ENCODE measurements at places on chromosomes 11 and 22.

GRCh38 chr22:43448048-43448447, 36.2 kb downstream of the MPPED1 start:
- DNase-seq, result peak; percentile 38

GRCh38 chr11:65204143-65204542, 22.4 kb downstream of the CAPN1 start:
- no peak for DNase-seq

DNA sequence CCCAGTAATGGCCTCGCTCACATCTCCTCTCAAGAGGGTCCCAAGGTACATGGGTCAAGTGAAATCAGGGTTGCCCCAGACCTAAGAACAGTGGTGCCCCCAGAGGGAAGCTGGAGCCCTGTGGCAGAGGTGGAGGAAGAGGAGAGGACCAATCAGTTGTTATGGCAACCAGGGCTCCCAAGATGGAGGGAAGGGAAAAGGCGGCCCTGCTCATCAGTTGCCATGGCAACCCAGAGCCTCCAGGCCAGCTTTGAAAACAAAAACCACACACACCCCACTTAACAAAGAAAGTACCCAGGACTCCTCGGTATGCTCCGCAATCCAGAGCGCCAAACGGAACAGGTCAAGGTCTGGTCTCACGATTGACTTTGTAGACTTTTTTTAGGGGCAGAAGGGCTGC, 53.5 kb upstream of the SLC35C1 start:
- no peak for DNase-seq

GRCh38 chr11:44530413-44531115, 34.9 kb upstream of the CD82 start:
- DNase-seq, result no peak

GRCh38 chr11:4541071-4541470, 3.9 kb upstream of the OR52M1 start:
- DNase-seq, result no peak

GRCh38 chr22:27761665-27762064, 39.9 kb downstream of the MN1 start:
- DNase-seq, result no peak

DNA sequence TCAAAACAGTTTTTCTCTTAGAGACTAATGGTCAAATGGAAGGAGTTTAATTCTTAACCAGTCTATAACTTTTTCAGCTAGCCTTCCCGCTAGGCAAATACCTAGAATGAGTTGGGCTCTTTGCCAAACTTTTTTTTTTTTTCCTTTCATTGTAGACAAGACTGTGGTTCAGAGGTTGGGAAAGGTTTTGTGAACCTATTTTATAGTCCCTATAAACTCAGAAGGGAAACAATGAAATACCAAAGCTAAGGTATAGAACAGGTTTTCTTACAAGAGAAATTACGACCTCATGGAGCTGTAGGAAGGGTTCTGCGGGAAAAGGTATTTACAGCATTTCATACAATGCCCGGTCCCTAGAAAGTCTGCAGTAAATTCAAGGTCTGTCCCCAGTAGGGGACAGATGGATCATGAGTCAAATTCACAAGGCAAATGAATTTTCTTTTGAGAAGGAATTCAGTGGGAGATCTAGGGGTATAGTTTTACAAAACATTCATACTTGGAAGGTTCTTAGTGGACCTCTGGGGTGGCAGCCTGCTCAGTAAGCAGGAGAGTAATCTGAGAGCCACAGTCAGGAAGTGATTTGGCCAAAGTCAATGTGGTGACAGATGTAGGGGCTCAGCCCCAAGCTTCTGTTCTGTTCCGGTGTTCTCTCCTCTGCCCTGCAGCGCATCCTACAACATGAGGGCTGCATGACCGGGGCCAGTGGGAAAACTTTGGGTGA, 146.8 kb downstream of the DBX1 start:
- peak; percentile 82 for DNase-seq

DNA sequence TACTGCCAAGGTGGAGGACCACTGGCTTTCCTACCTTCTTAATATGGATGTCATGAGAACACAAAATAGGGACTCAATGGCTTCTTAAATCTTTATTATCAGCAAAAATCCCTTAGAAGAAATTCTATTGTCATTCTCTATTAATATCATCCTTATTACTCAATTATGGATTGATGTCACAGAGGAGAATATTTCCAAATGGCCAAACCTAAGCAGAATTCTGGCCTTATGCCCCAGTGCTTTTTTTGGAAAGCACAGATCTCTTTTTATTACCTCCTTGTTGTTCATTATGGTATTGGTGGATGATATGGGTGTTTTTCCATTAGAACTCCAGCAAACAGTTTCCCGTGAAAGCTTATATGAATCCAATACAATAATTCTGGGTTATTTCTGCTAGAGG, 9.9 kb downstream of the CRTAM start:
- DNase-seq, result no peak
